Mesenchymal stem cell (in vitro differentiated cells and primary cell): ENCODE measurements at places on chromosomes 2 and 18.

GRCh38 chr2:36367895-36368353 is 12.3 kb downstream of the CRIM1 start:
- DNase-seq = no peak

DNA sequence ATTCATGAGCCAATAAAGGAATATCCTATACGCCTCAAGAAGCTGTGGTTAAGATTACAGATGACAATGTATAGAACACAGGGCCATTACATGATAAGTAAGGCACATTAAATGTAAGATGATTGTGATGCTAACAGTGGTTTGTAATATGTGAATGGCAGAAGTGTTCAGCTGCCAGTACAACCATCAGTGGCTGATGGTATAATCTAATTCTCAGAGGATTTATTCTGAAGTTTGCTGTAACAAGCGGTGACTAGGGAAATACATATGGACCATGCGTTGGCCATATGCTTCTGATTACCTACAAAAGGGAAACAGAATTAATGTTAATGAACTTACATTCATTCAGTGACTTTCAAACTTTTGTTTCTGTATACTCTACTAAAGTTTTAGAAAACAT is 750.8 kb upstream of the KLHL29 start:
- no peak for DNase-seq

DNA sequence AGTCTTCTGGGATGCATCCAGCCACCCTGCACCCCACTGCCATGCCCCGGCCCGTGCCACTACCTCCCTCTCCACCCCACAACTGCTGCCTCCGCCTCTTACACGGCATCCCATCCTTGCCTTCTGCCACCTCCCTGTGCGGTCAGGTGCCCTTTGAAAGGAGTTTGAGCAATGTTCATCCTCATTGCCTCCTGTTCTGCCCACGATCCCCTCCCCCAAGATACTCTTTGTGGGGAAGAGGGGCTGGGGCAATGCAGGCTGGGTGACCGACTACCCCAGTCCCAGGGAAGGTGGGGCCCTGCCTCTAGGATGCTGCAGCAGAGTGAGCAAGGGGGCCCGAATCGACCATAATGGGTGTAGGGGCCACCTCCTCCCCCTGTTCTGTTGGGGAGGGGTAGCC is 8.4 kb downstream of the MFSD2B start:
- DNase-seq = no peak

DNA sequence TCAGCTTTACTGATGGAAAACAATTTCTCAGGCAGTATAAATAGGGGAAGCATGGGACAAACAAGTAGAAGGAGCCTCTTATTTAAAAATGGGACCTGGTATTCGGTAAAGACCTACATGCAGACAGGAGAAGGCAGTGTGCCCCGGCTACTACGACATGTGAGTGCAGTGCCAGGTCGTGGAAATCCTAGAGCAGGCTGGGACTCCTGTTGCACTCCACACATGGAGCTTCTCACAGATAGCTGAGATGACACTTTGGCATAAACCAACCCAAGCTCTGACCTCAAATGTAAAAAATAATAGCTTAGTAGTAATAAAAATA is 885 bp upstream of the DSEL start:
- DNase-seq = no peak

DNA sequence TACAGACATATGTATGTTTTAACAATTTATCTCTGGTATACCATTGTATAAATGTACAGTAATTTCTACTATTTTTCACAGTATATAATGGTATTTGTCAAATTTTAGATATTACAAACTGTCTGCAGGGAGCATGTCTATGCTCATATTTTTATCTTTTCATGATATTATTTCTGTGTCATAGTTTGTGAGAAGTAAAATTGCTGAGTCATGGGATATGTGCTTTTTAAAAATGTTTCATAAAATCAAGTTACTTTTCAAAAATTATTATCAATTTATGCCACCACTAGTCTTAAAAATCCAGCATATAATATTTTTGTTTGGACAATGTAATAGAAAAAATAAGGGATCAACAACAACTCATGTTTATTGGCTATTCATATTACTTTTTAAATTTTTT is 9.1 kb upstream of the ZNF804A start:
- DNase-seq = no peak

GRCh38 chr2:39484620-39485495 is 47.8 kb upstream of the MAP4K3 start:
- no peak for DNase-seq

DNA sequence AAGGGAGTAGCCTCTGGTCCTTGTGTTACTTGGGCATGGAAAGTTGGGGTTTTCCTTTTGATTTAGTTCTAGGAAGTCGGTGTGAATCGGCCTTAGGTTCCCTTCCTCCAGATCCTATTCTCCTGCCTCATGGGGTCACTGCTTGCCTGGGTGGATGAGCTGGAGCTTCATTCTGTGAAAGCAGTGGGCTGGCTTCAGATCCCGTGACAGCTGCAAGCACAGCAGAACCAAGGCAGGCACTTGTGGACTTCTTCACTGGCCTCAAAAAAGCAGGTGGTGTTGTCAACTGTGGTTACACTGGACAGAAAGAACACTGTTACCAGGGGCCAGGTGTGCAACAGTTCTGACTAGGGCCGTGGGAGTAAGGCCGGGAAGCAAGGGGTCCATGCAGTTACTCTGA is 243.4 kb downstream of the LDLRAD4 start:
- DNase-seq = no peak

DNA sequence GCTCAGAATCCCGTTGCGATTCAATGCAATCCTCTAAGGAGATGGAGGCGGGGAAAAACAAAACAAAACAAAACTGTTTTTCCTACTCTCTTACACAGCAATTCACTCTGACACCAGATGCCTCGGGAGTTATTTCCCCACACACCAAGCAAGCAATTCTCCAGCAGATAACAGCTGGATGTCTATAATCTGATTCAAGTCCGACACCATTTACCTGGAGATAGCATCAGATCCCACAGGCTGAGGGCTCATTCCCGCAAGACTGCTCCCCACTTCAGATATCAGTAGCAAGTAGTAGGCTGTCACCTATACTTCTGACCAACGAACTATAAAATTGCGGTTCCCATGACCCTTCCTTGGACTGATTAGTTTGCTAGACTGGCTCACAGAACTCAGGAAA is 58.7 kb downstream of the DTNB start:
- no peak for DNase-seq
